ENCODE measurements at places on chromosomes 5 and 9.

GRCh38 chr9:87570000-87570908 is 72.6 kb downstream of the DAPK1 start:
- no peak for DNase-seq

- DNase-seq, result no peak
These were observed 31.7 kb downstream of the UBE2QL1 start for GRCh38 chr5:6480133-6481051.

GRCh38 chr5:179160584-179160983 is 100.4 kb downstream of the ZNF354C start:
- no peak for DNase-seq

GRCh38 chr9:114633438-114634089 is 22.5 kb downstream of the TMEM268 start:
- DNase-seq, result no peak

GRCh38 chr5:116546033-116546742 is 28.4 kb downstream of the SEMA6A start:
- DNase-seq, result no peak

DNA sequence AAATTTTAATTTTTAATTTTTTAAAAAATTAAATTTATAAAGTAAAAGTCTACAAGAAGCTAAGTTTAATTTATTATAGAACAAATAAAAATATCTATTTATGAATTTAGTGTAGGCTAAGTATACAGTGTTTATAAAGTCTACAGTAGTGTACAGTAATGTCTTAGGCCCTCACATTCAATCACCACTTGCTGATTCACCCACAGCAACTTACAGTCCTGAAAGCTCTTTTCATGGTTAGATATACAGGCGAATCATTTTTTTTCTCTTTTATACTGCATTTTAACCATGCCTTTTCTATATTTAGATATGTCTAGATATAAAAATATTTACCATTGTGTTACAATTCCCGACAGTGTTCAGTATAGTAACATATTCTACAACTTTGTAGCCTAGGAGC is 55.9 kb downstream of the PCSK1 start:
- DNase-seq, result no peak

- DNase-seq, result no peak
These were observed 632.3 kb upstream of the TLE4 start for GRCh38 chr9:78939311-78940065.

GRCh38 chr5:73319036-73319435 is 129.5 kb downstream of the FOXD1 start:
- DNase-seq, result no peak

- DNase-seq, result no peak
These were observed 20.9 kb upstream of the RFK start for GRCh38 chr9:76415154-76415553.

- no peak for DNase-seq
These were observed 295.5 kb upstream of the WWC1 start for GRCh38 chr5:167995844-167996425.

DNA sequence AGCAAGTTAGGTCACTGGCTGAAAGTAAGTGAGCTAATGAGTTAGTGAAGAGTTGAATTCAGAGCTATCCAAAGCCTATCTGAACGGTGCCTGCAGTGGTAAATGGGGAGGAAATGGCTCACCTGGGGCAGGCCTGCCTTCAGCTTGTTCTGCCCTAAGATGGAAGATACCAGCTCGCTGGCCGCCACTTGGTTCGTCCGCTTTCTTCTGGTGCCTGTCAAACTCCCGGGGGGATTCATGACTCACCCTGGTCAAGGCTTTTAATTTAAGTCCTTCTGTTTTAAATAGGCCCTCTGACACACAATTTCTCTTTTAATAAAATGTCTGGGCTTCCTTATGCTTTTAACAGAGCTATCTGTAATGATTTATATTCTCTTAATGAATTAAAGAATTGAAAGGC is 78.8 kb downstream of the CFAP90 start:
- DNase-seq, result no peak

GRCh38 chr5:171785517-171785916 is at the start of gene SMIM23:
Gene SMIM23, plus strand, starts transcription at chr5:171785817. Its CDS starts 55 bp downstream, at chr5:171785872.
- no peak for DNase-seq

DNA sequence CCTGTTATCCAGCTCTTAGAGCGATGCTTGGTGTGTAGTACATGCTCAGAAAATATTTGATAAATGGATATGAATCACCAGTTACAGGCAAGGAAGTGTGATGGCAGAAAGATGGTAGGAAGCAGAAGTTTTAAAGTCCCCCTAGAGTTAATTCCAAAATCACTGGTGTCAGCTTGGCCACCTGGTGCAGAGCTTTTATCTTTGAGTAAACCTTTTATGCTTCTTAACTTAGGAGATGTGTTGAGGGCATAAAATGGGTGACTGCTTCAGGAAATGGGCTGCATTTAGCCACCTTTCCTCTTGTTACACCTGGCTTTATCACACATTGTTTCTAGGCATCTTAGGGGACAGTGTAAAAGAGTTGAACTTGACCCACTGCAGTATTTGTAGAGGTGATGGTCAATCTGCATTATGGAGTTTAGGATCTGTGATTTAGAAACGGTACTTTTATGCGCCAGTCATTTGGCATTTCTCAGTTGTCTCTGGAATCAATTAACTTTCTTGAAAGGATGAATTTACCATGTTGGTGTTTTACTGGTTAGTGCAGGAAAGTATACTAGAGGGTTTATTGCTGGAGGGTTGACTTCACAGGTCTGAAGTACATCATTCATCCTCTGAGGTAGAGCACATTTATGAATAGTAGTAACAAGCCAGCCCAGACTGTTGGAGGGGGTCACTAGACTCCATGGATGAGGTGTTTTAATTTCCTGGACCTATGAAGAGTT is 7.5 kb upstream of the FAM120AOS start:
- no peak for DNase-seq

DNA sequence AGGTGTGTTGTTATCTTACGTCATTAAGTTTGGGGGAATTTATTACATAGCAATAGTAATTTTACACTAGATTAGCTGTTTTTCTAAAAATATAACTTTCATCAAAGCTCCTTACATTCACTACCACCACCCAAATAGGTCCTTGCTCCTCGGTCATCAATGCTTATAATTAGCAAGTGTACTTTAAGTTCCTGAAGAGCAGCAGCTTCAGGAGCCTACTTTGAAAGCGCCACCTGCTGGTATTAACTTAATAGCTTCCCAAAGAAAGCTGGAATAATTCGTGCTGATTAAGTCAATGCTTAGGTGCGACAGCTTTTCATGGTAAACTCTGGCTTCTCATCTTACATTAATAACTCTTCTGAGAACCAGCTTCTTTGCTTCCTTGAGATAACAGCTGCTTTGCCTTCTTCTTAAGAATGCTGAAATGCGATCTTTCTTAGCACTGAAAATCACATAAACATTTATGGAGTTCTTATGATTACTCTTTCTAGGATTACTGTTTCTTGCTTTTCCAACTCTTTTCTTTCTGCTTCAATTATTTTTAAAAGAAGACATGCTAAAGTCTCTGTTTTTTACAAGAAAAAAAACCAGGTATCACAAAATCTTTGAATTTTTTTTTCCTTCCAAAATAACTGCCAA is 10.0 kb upstream of the C5 start:
- DNase-seq, result peak; percentile 95

DNA sequence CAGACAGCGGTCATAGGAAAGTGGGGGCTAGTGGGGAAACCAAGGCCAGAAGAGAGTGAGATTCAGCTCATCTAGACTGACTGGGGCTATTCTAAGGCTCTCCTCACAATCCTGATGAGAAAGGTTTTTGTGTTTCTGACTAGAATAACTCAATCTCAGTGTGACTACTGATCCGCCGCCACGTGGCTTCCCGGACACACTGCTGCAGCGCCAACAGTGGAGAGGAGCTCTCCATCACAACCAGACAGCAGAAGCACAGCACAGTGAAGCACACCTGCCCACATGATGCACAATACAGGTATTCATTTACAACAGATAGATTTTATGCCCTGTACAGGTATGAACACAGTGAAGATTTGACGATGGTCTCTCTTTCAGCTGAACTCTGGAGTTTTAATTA is 25.4 kb downstream of the NREP start:
- no peak for DNase-seq

GRCh38 chr9:16526380-16526779 is 344.1 kb downstream of the BNC2 start:
- DNase-seq, result no peak

GRCh38 chr5:466661-467310 is 23.8 kb downstream of the EXOC3 start:
- DNase-seq, result no peak

DNA sequence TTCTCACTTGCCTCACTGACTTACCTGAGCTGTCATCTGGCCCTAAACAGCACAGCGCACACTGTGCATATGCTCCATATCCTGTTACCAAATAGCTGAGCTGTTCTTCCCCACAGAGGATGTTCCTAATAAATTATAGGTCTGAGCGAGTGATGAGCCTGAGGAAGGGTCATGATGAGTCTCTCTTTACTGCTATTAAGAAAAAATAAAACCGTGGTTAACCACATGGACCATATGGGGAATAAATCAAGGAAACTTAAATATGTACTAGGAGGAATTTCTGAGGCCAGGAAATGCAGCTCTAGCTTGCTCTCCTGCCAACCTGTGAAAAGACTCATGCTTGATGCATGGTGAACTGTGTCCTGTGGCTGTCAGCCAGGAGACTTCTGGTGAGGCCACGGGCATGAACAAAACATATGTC is 424.8 kb upstream of the DMAC1 start:
- no peak for DNase-seq

GRCh38 chr5:14806456-14806855 is 65.1 kb downstream of the ANKH start:
- DNase-seq, result no peak

DNA sequence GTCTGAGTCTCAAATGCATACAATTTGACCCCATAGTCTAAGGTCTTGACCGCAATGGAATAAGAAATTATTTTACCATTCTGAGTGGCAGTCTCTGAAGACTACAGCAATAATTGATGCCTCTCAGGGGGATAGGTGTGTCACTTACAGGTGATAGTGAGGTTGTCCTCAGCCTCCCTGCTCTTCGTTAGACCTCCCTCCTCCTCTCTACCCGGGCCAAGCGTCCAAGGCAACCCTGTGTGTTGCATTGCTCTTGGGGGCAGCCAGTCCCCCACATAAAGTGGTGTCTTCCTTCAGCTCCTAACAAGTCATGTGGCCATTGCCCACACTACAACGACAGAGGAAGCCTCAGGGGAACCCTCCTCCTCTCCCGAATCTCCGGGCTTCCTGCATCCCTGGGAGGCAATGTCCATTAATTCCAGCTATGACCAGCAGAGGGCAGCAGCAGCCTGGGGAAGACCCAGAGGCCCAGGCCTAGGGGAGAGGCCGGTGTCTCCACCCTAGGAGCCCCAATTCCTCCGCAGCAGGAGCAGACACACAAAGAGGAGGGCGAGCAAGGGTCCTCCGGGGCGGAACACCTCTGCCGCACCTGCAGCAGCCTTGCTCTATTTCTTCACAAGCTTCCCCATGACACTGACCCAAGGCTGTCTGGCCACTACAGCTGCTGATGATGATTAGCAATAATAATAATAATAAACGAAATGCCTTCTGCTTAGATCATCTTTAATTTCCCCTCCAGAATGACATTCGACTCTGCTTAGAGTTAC is 134.8 kb downstream of the KCNIP1 start:
- peak; percentile 18 for DNase-seq

DNA sequence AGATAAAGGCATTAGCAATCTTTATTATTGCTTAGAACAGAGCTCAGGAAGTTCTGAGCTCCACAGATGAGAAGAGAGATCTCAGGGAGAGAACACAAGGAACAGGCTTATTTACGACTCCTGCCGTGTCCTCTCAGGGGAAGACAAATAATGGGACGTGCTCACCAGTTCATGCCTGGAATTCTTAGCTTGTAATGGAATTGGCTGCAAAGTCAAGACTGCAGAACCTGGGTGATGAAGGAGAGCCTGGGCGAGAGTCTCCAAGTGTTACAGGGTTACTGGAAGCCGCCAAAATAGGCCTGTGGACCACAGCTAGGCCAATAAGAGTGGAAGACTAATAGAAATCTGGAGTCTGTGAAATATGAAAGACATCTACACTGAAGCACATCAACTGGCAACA is 174.5 kb upstream of the ADAMTSL1 start:
- DNase-seq, result no peak

- no peak for DNase-seq
These were observed 107.0 kb upstream of the SMIM23 start for GRCh38 chr5:171678646-171679045.

- no peak for DNase-seq
These were observed 416.2 kb downstream of the ENC1 start for GRCh38 chr5:74224331-74224730.
